ENCODE measurements at places on chromosomes 7 and 10.

DNA sequence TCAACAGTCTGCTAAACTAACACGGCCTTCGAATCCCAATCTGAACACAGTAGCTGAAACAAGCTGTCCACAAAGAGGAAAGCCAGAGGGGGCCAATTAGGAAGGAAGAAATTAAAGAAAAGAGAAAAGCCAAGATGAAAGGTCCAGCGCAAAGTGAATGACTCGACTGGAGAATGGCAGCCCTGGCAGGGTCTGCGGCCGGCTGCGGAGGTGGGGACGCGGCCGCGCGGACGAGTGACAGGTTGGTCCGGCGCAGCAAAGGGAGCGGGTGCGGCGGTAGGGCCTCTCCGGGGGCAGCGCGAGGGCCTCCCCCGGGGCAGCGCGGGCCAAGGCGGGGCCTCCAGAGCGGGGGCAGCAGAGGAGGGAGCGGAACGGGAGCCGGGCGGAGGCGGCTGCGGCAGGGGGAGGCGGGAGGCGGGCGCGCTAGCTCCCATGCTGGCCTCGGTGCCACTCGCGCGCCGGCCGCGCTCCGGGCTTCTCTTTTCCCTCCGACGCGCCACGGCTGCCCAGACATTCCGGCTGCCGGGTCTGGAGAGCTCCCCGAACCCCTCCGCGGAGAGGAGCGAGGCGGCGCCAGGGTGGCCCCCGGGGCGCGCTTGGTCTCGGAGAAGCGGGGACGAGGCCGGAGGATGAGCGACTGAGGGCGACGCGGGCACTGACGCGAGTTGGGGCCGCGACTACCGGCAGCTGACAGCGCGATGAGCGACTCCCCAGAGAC is at the start of gene VWC2:
TSS of gene VWC2 (plus strand) at position 421 of the 718 bp plus-strand sequence. CDS start 1,798 bp downstream, outside the sequence.
- no peak for DNase-seq

- no peak for DNase-seq
Observed at GRCh38 chr10:62755662-62756653, 48.6 kb upstream of the ADO start.

GRCh38 chr10:77592510-77592909 is 45.1 kb downstream of the KCNMA1 start:
- DNase-seq = no peak

GRCh38 chr7:116032886-116033285 is 2.3 kb upstream of the TFEC start:
- no peak for DNase-seq

DNA sequence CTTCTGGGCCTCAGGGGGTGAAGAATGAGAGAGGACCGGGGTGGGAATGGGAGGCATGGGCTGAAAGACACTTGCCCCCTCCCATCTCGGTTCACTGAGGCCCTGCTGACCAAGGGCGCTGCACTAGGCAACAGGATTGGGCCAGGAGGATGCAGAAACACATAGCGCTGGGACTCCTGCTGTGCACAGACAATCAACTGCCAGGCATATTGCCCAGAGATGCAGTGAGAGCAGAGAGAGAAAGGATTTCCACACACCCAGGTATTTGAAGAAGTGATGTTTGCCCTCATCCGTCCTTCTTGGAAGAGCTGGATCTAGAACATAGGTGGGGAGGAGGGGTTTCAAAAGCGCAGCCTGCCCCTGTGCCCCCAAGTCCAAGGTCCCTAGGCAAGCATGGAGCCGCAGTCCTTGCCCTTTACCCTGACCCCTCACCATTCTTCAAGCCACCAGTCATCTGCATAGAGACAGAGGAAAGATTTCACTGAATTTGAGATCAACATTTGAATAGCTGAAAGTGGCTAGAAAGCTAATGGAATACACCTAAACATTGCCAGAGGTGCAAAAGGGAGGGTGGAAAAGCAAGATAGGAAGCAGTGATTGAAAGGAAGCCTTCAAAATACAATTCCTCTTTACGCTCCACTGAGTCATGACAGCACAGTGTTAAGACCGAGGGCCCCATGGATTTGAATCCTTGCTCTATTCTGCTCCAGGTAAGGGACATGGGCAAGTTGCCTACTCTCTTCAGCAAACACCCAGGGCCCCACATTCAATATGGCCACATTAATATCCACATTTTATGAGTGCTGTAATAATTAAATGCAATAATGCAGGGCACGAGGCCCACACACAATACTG is 44.2 kb upstream of the TNS3 start:
- DNase-seq = no peak

GRCh38 chr7:105656922-105657521 is 75.7 kb upstream of the EFCAB10 start:
- DNase-seq = peak; percentile 69

- DNase-seq = no peak
Observed at GRCh38 chr7:38448584-38449234, 175.3 kb upstream of the TARP start.

GRCh38 chr7:36312915-36313334 is 76.7 kb upstream of the ANLN start:
- no peak for DNase-seq

Data from activated CD8-positive, alpha-beta memory T cell treated with anti-CD3 and anti-CD28 coated beads, Interleukin-2, amount 50 U/mL, for 4 hours (primary cell).